ENCODE measurements at places on chromosomes 6 and 20.
A peak's percentile ranks its signal among the peaks of the same experiment; 100 is the strongest.

- no peak for DNase-seq
Measured at GRCh38 chr6:11580686-11581405, 43.3 kb downstream of the TMEM170B start.

DNA sequence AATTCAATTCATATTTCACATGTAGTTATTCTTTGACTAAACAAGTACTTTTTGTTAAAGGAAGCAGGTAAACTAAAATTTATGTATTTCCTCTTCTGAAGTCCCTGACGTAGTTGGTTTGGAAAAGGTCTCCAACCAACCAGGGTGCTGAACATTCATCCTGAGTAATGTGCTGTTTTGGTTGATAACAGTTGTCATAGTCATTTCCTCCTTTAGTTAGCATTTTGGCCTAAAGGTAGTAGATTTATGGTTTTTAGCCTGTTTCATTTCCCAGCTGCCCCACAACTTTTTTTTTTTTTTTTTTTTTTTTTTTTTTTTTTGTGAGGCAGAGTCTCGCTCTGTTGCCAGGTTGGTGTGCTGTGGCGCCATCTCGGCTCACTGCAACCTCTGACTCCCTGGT lies 382.8 kb upstream of the FLRT3 start:
- no peak for DNase-seq

DNA sequence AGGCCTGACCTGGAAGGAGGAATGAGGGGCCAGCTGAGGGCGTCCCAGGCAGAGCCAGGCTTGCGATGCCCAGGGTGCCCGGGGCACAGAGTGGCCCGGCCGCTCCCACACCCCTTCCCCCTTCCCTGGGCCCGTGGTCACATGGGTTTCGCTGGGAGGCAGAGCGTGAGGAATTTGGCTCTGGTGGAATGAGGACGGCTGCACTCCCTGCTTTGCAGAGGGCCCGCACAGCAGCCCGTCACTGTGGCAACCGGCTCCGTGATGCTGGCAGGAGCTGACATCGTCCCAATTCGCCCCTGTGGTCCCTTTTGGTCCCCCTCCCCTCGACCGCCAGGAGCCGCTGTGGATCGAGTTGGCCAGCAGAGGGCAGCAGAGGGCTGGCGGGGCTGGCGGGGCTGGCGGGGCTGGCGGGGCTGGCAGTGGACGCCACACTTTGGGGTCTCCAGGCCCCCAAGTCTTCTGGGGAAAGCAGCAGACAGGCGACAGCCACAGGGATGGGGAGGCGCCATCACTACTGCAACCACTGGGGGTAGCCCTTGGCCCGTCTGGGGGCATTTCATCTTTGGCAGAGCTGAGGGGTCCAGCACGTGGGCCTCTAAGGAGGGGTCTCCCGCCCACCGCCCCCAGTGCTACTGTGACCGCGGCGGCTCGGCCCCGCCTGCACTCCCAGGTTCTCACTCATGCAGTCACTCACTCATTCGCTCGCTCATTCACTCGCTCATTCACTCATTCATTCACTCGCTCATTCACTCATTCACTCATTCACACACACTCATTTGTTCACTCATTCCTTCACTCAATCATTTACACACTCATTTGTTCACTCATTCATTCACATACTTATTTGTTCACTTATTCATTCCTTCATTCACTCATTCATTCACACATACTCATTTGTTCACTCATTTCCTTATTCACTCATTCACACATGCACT lies 49.7 kb upstream of the BHLHE23 start:
- peak; percentile 77 for DNase-seq

DNA sequence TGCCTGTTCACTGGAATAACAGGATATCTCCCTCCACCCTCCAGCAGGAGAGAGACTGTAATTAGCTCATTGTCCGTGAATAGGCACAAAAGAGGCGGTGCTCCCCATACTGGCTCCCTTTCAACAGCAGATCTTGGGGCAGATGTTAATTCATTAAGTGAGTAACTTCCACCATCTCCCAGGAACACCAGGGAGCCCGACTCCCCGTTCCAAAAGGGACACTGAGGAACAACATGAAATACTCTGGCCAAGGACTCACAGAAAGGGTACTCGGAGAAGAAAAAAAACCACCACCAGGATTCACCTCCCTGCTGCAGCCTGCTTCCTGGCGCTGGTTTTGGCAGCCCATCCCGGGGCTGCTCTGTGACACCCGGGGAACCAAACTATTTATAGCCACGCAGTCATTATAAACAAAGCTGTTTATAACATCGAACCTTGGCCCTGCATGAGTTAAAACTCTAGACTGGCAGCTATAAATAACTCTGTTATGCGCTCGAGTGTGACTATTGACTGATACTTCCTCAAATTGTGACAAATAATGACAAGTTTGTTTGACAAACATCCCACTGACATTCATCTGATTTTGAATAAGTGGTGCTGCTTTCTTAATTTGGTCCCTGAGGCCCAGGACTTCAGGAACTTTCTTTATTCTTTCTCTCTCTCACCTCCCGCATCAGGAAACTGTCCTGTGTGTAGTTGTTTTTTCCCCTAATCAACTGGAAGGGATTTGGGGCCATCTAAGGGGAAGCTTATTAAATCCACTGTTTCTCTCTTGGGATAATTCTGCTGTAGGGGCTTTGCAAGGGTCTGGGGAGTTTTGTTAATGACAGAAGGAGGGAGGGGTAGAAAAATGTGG lies 521.6 kb downstream of the CD83 start:
- DNase-seq = peak; percentile 54

- peak; percentile 62 for DNase-seq
Measured at GRCh38 chr6:169099411-169100202, 154.0 kb downstream of the THBS2 start.

DNA sequence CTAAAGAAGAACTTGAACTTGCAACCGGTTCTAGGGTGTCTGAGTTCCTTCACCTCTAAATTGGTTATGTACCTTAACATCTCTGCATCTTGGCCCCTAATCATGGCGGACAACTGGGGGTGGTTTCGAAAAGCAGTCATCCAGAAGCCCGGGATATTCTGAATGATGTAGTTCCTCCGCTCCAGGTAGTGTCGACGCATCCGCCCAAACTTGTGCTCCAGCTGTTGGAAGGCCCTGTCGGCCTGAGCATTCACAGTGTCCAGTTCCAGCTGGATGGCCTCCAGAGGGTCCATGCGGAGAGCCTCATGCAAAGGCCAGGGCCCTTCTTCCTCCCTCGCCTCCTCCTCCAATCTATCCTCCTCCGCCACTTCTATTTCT lies 887 bp downstream of the TSPYL1 start:
- no peak for DNase-seq

DNA sequence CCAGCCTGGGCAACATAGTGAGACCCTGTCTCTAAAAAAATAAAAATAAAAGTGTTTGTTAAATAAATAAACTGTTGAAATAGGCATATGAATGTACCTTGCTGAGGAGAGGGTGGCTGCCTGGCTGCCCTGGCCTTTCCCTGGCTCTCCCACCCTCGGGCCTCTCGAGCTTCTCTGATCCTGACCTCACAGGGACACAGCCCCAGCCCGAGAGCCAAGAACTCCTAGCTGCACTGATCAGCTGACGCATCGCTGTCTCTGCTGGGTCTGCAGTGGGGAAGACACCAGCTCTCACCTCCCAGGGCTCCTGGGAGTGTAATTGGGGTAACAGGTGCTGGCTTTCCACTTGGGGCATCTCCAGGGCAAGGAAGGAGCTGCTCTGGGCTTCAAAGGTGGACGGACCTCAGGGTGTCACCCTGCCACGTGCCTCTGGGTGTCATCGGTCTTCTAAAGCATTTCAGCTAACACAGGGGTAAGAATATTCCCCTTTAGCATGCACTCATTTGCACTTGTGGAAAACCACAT lies 6.9 kb downstream of the TCF15 start:
- no peak for DNase-seq

DNA sequence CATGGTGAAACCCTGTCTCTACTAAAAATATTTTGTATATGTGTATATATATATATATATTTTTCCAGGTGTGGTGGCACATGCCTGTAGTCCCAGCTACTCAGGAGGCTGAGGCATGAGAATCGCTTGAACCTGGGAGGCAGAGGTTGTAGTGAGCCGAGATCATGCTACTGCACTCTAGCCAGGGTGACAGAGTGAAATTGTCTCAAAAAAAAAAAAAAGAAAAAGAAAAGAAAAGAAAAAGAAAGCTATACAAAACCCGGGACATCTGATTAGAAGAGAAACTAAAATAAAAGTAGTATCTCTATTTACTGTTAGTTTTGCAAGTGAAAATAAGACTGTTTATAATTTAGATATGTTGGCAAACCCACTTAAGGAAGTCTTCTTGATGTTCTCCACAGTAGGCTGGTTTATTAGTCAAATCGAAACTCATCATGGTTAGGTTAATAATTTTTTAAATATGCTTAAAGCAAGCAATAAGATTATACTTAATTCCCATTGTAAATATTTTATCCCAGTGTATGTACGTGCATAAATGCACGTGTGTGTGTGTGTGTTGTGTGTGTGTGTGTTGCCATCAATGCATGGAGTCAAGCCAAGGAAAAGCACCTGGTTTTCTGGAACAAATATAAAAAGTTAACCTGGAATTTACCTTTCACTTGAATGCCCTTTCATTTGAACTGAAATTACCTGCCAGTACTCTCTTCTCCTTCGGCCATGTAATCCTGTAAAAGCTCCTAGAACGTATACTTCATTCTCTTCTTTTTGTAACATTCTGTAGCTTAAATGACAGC lies 7.1 kb downstream of the VNN2 start:
- DNase-seq = no peak

DNA sequence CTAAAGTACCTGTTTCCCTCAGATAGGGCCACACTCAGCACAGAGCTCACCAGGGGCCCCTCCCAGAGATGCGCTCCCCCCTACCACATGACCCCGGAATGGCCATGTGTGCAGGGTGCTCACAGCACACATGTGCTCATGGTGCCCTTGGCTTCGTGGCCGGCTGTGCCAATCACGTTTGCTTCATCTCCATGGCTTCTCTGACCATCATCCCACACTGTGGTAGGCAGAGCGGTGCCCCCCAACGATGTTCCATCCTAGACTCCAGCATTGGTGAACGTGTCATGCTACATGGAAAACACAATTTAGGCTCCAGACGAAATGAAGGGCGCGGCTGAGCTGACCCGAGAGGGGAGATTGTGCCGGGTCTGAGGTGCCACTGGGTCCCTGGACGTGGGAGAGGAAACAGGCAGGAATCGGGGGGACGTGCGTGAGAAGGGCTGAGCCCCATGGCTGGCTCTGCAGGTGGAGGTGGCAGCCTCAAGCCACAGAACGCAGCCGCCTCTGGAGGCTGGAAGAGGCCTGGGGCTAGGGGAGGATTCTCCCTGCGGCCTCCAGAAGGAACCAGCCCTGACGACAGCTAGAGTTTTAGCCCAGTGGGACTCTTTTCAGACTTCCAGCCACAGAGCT lies 126.5 kb downstream of the DLL1 start:
- DNase-seq = no peak

DNA sequence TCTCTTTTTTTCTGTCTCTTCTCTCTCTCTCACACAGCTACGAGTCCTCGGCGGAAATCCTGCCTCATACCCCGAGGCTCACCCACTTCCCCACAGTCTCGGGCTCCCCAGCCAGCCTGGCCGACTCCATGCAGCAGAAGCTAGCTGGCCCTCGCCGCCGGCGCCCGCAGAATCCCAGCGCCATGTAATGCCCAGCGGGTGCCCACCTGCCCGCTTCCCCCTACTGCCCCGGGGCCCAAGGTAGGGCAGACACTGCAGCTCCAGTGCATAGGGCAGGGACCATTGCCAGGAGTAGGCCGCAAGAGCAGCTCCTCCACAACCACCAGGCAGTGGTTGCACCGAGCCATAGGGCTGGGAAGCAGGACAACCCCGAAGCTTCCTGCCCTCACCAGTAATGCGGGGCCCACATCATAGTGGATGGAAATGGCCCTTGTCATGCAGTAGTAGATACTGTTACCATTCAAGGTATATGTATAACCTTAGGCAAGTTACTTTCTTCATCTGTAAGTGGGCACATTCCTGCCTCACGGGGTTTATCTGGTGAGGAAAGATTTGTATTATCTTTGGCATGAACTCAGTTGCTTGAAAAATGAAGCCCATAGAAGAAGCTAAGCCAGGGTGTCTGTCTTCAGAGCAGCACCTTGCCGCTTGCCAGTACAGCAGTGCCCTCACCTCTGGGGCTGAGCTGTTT lies 36.9 kb upstream of the ID1 start:
- DNase-seq = no peak

DNA sequence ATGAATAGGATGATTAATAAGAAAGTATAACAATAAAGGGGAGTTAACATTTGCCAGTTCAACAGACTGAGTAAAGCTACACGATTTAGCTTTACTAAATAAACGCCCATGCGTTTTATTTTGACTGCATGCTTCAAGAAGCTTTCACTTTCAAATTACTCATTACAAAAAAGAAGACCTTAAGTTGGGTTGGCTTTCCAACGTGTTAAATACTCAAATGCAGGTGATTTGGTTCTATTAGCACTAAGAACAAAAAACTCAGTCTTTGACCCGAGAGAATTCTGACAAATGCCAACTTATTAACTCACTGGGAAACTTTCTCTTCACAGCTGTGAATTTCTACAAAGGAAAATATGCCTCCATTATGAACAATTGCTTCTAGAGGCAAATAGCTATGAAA lies 24.8 kb downstream of the RNF146 start:
- no peak for DNase-seq

GRCh38 chr6:20186981-20187380 lies 25.3 kb downstream of the MBOAT1 start:
- no peak for DNase-seq

GRCh38 chr6:80541181-80541580 lies 434.7 kb downstream of the BCKDHB start:
- no peak for DNase-seq

- no peak for DNase-seq
Measured at GRCh38 chr6:40472353-40472752, 114.8 kb downstream of the LRFN2 start.

- DNase-seq = no peak
Measured at GRCh38 chr6:22727710-22728109, 158.3 kb downstream of the HDGFL1 start.

- no peak for DNase-seq
Measured at GRCh38 chr6:150435832-150436231, 67.0 kb downstream of the IYD start.

- DNase-seq = no peak
Measured at GRCh38 chr6:50681213-50681824, 32.0 kb upstream of the TFAP2D start.

GRCh38 chr6:111260570-111261298 lies 173.4 kb downstream of the SLC16A10 start:
- no peak for DNase-seq

All from ELF-1 (cell line).